ENCODE measurements at places on chromosomes 2 and 18.
A peak's percentile ranks its signal among the peaks of the same experiment; 100 is the strongest.

DNA sequence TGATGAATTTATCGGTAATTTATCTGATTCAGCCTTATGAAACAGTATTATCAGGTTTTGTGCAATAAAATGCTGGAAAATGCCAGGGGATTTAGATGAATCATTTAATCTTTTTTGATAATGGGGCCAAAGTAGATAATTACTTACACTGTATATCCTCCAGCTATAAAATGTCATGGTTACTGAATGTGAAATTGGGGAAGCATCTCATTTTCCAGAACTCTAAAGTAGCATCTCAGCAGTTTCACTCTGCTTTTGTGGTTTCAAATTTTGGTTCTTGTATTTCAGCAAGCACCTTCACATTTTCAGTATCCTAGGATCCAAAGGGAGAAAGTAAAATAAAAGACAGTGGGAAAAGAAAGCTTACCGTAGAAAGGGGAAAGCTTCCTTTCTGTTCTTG lies 12.8 kb downstream of the ANKRD62 start:
- no peak for DNase-seq

GRCh38 chr18:63320123-63320974 lies 780 bp upstream of the BCL2 start:
- peak; percentile 85 for DNase-seq

DNA sequence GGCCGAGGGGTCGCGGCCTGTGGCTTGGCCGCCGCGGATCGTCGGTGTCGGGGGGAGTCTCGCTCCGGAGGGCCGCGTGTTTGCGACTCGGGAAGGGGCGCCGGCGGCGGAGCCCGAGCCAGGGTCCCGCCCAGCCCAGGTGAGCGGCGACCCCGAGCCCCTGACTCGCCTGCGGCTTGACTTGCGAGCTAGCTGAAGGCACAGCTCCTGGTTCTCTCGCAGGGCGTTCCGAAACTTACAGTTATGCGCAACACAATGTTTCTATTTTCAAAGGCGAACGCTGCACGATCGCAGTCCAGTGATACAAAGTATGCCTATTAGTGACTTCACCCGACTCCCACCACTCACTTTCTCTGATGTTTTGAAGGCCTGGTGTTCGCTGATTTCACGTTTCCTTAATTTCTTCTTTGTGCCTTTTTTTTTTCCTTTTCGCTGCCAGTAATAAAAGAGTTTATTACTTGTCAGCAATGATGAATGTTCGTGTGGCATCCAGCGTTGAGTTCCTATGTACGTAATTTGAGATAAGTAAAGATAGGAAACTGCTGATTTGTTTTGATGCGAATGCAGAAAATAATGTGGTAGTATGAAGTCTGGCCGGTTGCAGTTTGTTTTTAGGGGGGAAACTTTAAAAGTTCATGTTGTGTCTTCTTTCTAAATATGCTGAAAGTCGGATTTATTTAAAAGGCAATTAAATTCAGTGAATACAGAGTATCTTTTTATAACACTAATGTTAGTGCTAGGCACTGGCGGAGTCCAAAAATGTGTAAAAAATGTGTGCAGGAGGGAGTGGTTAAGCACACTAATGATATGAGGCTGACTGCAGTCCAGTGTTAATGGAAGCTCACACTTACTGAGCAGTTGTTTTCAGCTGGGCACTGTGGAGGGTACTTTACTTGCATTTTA lies 706 bp downstream of the UBXN2A start:
- no peak for DNase-seq

DNA sequence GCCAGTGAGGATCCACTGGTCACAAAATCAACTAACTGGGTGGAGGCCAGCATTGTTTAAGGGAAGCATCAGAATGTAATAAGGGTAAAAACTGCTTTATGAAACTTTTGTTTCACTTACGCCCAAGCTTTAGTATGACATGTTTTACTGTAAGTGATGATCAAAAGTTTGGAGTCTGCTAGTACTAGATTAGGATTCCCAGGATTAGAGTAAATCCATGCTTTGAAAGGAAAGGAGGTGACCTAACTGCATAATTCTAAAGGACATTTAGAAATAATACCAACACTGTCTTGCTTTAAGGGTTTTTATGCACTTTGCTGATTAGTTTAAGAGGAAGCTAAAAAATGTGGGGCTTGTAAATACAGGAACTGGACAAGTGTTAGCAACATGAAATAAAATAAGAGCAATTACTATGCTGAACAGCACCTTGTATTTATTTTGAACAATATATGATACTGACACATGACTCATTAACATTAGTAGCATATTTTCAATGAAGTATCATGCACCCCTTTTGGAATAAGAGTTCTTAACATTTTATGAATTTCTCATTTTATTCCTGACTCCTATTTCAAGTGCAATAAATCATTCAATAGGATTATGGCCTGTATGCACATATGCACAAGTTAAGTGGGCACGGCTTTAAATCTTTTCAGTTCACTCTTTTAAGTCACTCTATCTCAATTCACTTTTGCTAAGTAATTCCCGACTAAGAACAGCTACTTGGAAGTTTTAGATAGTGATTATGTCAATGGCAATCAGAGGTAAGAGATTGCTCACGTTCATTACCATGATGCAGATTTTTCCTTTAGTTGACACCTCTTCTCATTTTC lies 62.5 kb downstream of the STK39 start:
- no peak for DNase-seq

DNA sequence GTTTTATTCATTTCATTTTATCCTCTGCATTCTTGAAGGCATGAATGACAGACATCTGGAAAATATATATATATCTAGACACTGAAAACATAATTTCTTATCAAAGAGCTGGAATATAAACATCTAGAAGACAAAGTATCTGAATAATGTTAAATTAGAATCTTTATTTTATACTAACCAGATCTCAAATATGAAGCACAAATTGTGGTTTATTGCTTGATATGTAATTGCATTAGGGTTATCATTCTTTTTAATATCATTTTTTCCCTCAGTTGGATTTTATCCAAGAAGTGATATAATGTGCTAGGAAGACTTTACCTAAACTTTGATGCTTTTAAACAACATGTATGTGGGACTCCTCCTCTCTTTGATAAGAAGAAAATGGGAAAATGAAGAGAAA lies 331.2 kb downstream of the ARHGAP15 start:
- no peak for DNase-seq
